ENCODE measurements at places on chromosomes 13 and 19.

DNA sequence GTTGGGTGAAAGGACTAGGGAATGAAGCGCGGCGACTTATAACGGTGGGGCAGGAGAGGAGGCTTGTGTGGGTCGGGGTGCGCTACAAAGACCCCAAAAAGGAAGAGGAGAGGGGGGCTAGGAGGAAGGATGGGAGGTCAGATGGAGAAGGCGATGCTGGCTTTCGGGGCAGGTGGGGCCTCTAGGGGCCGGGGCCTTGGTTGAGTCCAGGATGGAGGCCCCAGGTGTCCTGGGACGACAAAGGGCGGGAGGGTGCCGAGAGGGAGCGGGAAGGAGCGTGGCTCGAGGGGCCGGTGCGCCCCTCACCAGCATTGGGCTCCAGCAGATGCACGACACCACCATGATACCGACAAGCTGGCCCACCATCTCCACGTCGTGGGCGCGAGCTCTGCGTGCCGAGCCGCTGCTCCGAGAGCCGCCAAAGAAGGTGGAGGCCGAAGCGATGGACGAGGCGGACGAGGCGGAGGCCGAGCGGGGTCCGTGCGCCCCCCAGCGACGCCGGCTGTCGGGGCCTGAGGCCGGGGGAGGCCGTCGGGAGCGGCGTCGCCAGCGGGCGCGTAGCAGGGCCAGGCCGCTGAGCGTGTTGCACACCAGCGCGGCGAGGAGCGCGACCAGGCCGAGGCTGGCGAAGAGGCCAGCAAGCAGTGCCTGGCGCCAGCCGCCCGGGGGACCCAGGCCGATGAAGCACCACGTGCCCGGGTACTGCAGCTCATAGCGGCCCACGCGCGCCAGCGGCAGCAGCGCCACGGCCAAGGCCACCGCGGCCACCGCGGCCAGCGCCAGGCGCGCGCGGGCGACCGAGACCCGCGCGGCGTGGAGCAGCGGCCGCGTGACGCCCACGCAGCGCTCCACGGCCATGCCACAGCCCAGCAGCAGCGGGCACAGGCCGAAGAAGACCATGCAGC, 1.8 kb downstream of the PTGER1 start:
- no peak for DNase-seq

DNA sequence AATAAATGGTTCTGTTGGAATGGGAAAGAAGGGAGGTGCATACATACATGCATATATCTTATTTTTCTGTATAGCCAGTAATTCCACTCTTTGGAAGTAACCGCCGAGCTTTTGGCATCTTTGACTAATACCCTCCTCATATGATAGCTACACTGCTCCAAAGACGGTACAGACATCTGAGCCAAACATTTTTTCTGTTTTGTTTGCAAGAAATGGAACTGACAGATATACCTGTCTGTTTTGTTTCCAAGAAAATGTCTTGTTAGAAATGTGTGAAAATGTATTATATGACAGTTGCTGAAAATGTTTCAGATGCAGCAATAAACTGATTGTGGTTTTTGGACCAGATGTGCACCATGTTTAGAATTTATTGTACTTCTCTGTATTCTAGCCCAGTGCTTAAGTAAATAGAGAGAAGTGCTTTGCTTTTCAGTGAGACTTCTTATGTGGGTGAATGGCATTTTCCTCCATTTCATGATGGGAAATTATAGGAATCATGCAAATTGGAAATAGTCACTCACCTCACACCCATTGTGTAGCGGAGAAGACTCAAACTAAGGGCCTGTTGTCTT, 396.9 kb downstream of the KCNRG start:
- DNase-seq = no peak

DNA sequence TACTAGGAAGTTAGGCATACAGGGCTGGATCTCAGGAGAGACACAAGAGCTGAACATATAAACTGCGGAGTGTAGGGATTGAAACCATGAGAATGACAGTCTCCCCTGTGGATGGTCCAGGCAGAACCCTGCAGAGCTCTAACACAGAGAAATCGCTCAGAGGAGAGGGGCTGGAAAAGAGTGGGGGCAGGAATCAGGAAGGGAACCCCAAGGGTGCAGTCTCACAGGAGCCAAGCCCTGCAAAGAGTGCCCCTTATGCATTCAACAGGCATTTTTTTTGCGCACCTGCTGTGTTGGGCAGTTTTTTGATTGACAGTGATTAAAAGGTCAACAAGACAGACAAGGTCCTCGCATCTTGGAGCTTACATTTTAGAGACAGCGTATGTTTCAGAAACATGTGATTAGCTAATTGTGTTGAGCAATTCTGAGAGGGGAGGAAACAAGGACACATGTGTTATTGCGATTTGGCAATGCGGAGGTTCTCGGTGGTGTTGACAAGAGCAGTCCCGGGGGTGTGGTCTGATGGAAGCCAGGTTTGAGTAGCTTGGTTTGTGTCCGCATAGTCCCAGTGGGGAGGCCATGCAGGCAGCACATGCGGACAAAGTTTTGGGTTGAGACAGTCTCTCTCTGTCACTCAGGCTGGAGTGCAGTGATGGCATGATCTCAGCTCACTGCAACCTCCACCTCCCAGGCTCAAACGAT, 182.6 kb upstream of the IRS2 start:
- no peak for DNase-seq

- peak; percentile 94 for DNase-seq
Observed at GRCh38 chr13:23750383-23751121, 138.6 kb downstream of the MIPEP start.

DNA sequence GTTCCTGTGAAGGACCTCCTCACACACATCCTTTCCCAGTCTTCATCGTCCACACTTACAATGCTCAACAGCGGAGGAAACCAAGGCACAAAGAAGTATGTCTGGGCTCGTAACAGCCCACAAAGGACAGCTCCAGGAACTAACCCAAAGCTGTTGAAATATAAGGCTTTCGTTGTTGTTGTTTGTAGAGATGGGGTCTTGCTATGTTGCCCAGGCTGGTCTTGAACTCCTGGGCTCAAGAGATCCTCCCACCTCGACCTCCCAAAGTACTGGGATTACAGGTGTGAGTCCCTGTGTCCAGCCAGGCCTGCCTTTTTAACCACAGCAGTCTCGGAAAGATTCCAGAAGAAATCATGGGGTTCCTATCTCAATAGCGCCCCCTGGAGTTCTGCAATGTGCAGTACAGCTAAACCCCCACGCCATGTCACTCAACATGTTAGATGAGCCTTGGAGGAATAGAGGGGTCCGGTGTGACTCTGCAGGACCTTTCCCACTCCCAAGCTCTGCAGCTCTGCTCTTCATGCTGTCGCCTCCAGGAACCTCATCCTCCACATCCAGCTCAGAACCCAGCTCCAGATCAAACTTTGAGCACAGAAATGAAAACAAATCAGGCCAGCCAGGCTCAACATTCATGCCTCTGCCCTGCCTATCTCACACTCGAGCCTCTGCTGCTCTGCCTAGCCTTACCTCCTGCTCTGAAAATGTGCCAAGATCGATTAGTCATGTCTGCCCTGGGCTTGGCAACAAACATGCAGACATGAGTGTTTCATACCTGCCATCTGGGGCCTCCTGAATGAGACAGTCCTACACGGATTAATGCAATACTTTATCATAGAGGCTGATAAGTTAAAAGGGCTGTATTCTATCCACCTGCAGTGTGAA, 7.5 kb downstream of the PLA2G4C start:
- DNase-seq = peak; percentile 71

DNA sequence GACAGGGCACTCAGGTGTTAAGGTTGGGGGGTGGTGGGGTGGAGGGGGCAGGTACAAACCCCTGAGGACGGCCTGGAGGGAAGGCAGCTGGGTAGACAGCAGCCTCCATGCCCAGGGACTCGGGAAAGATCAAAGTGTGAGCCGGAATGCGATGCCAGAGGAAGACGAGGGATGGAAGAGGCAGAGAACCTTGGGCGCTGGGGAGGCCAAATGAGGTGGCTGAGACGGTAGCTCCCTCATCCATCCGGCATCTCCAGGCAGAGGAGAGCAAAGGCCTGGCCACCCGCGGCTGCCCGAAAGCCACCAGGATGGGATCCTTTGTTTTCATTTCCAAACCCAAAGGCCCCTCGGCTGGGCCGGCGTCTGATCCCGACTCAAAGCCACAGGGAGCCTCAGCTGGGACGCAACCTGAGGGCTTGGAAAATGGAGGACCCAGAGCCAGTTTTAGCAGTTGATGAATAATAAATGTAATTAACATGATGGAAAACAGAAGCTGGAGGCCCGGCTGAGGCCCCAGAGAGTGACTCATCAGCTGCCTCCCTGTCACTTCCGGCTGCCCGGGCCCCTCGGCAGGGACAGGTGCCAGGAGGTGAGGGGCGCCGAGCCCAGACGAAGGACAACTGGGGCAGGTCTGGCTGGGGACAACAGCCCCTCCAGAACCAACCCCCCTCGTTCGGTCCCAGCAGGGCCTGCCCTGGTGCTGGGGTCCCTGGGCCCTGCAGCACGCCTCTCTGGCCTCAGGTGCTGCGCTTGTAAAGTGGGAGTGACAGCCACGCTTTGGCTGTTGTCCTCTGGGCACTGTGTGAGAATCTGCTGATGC, 61.6 kb downstream of the CEBPG start:
- DNase-seq = peak; percentile 48

DNA sequence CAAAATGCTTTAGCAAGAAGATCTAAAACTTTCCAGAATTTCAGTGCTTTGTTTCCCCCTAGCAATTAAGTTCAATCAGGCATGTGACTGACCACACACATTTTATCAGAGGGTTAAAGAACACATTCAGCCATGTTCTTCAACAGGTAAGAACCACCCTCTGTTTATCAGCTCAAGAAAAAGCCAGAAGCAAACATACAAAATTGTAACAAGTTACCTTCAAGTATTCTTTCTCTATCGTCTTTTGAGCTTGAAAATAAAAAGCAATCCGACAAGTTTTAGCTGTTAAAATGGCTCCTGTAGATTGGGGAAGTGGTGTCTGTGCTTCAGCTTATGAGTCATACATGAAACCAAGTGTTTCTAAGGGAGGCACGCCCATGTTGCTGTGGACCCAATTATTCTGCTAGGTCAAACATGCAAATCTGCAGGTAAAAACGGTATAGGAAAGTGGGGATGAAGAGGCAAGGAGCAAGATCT, at the start of gene ELF1:
Gene ELF1 (minus strand): TSS at position 306 of the 477 bp plus-strand sequence. CDS start 37,262 bp downstream, outside the sequence.
- DNase-seq = peak; percentile 81

DNA sequence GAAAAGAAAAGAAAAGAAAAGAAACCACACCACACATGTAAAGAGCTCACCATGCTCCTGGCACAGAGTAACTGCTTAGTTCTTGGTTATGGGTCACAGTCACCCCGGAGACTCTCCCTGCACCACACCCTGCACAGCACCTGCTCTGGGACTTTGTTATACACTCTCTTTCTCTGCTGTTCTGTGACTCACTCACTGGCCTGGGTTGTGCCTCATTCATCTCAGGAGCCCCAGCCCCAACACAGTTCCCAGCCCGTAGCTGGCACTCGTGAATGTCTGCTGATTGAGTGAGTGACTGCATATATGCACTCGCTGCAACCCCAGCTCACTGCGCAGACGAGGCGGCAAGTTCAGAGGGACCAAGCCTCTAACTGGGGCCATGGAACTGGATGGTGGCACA, 22.9 kb upstream of the ZNF507 start:
- no peak for DNase-seq

DNA sequence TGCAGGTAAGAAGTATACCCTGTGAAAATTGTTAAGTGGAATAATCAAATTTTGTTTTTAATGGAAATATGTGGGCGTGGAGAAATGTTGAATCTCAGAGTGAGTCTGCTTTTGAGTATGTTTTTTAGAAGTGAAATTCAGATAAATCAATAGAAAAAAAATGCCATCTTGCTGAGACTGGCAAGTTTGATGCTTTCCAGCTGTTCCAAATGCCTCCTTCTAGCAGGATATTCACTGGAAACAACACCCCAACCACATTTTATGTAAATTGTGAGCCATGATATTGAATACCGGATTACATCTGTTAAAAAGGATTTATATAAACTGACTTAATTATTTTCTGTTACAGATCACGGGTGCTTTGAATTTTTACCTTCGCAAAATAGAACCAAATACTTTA, 115.4 kb downstream of the ITGBL1 start:
- no peak for DNase-seq
